DND-41 (cell line): ENCODE measurements at places on chromosomes 4 and X.

- no peak for DNase-seq
Measured at GRCh38 chr4:2792711-2793585, at the start of gene SH3BP2. TSS of gene SH3BP2 (plus strand) at chr4:2793085. CDS start at chr4:2820618, 27,533 bp downstream.

- no peak for DNase-seq
Measured at GRCh38 chr4:79578606-79579005, 170.6 kb upstream of the GK2 start.

- no peak for DNase-seq
Measured at GRCh38 chr4:3834186-3834662, 68.0 kb downstream of the ADRA2C start.

- peak; percentile 98 for DNase-seq
Measured at GRCh38 chr4:8228319-8229250, 29.5 kb downstream of the SH3TC1 start.

DNA sequence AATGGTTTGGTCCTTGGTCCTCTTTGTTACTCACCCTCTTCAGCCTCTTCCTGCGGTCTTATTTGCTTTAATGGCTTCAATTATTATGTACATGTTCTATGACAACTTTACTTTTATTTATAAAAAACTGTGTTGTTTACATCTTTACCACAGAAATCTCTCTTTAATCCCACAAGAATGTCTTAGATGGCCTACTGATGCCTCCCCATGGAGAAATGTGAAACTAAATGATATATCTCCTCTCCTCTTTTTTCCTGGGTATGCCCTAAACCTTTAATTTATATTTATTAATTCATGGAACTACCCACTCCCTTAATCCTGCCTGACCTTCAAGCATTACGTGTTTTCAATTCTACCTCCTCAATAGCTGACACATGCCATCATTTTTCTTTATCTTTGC, 573.2 kb downstream of the CENPC start:
- no peak for DNase-seq

- no peak for DNase-seq
Measured at GRCh38 chrX:119602701-119603255, 3.4 kb downstream of the NKRF start.
